ENCODE measurements at places on chromosomes 16 and 17.
A peak's percentile ranks its signal among the peaks of the same experiment; 100 is the strongest.

- DNase-seq, result no peak
Observed at GRCh38 chr16:30710971-30711370, 12.0 kb downstream of the SRCAP start.

- DNase-seq, result peak; percentile 25
Observed at GRCh38 chr16:2881783-2882649, 999 bp upstream of the FLYWCH2 start.

- no peak for DNase-seq
Observed at GRCh38 chr16:64731891-64732290, 390.0 kb downstream of the CDH11 start.

DNA sequence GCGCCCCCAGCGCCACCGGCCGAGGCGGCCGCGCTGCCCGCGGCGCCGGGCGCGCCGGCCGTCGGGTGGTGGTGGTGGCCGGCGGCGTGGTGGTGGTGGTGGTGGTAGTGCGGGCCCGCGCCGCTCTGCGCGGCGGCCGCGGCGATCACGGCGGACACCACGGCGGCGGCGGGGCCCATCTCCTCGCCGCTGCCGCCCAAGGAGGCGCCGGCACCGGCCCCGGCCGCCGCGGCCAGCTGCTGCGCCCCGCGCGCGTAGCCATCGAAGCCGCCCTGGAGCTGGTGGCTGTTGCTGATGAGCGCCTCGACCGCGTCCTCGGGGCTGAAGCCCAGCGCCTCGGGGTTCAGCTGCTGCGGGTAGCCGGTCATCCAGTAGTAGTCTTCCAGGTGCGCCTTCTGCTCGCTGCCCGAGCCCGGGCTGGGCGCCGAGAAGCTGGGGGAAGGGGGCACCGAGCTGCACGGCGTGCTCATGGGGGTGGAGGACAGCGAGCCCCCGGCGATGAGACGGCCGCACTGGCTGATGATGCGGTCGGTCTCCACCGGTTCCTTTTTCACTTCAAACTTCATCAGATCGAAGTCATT is 1.2 kb downstream of the MAF start:
- DNase-seq, result no peak

DNA sequence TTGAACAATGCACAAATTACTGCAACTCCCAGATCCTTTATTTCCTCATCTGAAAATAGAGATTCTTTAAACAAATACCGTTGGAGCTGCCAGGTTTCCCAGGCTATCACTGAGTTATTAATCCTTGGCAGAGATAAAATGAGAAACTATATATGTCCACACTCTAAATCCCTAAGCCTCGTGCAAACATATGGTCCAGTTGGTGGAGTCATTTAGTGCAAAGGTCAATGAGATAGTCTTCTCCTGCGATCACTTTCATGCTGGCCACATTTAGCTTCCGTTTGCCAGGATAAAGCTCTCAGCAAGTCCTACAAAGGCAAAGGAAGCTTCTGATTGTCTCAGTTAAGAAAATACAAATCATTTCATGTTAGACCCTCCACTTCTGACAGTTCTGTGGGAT is 11.0 kb downstream of the GRIN2A start:
- no peak for DNase-seq

DNA sequence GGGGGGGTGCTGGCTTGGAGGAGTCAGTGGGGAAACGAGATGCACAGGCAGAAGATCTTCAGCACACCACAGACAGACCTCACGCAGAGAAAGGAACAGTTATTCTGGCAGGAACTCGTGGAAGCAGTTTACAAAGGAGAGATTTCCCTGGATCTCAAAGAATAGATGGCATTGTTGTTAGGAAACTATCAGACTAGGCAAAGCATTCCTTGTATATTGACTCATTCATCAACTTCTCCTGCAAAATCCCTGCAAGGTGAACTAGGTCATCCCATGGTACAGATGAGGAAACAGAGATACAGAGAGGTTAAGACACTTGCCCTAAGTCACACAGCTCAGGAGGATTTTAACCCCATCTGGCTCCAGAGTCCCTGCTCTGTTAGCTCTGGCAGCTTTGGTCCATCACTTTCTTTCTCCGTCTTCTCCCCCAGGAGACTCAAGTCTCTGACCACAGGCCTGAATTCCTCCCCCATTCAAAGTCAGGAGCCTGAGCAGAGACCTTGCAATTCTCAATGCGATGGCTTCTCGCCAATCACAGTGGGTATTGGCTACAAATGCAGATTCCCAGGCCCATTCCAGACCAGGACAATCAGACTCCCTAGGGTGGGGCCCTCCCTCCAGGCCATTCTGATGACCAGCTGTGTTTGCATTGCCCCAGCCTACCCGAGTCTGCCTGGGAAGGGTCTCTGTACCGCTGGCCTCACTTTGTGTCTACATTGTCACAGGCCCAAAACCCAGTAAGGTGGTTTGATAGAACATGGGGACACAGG is 56.4 kb downstream of the LITAF start:
- no peak for DNase-seq

GRCh38 chr16:48367441-48368049 is 17.7 kb downstream of the SIAH1 start:
- no peak for DNase-seq

GRCh38 chr16:47817048-47817447 is 338.7 kb downstream of the ABCC12 start:
- DNase-seq, result no peak

DNA sequence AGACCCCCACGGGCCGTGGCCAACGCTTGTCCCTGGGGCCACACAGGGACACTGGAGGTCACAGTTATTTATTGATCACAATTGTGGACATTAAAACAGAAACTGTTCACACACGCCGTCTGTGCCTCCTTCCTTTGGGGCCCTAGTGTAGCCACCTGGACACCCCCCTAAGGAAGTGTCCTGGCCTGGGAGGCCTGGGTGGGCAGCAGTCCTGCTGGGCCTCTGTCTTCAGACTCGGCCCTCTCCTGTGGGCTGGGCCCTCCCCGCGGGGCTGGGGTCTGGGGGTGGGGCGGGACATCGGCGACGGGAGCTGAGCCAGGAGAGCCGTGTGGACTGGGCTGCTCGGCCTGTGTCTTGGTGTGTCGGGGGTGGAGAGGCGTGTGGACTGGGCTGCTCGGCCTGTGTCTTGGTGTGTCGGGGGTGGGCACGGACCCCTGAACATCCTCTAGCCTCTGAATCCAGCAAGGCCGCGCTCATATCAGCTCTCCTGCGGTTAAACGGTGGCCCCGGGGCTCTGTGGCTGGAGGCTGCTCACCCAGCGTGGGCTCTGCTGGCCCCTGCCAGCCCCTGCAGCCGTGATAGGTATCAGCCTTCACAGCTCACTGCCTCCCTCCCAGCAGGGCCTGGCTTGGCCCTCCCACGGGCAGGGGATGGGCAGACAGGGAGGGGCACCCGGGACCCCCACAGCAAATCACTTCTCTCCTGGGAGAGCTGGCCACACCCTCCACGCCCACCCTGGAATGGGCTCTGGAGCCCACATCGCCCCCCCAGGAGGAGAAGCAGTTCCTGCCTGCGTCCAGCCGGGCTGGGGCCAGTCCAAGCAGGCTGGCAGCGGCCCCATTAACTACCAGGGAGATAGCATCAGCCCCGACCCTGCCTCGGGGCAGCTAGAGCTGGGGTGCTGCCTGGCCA is 1.1 kb upstream of the NHLRC4 start:
- DNase-seq, result no peak

GRCh38 chr16:66856801-66857200 is 12.6 kb downstream of the CA7 start:
- no peak for DNase-seq

DNA sequence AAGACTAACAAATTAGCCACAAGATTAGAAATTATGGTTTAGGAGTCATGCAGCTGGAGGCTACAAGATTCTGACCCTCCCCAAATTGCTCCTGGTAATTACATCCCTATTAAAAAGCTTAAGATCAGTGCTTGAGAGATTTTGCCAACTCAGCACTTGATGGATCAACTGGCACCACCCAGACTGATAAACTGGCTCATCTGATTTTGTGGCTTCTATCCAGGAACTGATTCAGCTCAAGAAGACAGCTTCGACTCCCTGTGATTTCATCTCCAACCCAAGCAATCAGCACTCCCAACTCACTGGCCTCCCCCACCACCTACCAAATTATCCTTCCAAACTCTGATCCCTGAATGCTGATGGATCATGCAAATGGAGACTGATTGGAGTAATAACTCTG is 94.8 kb downstream of the TNFRSF13B start:
- DNase-seq, result peak; percentile 14

DNA sequence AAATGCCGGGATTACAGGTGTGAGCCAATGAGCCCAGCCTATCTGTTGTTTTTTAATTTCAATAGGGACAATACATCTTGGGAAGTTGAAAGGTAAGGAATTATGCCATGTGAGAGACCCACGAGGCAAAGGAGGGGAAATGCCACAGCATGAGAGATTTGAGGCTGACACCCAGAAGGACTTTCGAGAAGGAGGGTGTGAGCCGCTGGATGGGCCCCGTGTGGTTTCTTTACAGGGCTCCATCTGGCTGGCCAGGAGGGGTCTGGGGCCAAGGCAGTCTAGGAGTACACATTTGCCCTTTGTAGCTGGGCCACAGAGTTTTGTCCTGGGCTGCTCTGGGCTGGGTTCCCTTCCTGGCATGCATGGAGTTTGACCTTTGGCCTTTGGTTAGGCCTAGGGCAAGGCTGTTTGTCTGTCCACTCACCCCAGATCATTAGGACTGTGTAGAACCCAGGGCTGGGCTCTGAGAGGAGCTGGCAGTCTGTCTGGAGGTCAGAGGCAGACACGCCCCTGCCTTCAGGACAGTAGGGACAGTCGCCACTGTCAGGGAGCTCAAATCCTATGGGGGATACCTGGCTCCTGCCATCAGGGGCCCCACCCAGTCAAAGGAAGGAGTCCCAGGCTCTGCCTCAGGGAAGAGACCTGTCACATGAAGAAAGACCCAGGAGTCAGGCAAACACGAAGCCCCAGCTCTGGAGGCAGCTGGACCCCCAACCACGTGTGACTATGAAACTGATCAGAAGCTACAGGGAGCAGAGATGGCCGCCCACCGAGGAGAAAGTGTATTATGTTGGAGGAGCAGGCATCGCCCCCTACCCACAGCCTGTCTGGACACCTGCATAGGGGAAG is 24.2 kb upstream of the NXPH3 start:
- no peak for DNase-seq

DNA sequence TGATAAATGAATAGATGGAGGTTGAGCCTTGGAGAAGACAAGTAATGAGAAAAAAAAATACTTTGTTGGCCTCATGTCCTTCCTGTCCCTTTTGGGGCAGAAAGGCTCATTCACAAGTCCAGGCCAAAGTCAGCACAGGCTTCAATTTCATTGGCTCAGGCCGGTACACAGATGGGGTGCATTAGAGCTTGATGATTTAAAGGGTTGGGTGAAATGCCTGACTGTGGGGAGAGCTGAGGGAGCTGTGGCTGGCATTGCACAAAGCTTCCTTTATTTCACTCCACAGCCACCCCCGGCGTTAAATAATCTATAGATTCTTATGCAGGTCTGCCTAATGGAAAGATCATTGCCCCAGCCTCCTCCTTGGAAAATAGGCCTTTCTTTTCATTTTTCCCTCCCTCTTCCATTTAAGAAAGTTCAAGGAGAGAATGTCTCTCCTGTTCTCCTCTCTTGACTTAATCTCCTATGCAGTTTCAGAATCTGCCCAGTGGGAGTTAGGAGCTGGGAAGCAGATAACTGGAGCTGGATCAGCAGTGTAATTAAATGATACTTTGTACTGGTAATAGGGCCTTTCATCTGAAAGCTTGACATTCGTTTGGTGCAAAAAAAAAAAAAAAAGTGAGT is 24.4 kb downstream of the YPEL2 start:
- DNase-seq, result no peak

- no peak for DNase-seq
Observed at GRCh38 chr16:50555952-50556673, 7.9 kb downstream of the NKD1 start.

DNA sequence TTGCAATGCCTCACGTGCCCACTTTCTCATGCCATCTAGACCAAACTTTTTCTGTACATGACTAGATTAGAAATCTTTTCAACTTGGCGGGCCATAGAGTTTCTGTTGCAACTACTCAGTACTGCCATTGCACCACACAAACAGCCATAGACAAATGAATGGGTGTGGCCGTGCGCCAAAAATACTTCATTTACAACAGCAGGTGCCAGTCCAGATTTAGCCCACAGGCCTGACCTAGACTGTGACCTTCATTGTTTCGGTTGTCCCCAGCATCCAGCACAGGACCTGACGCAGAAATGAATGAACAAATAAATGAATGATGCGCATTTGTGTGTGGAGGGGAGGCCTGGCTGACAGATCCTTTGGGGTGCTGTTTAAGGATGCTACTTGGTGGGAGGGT is 14.3 kb upstream of the PDK2 start:
- no peak for DNase-seq

GRCh38 chr17:80561541-80562114 is 17.0 kb downstream of the RPTOR start:
- peak; percentile 42 for DNase-seq

DNA sequence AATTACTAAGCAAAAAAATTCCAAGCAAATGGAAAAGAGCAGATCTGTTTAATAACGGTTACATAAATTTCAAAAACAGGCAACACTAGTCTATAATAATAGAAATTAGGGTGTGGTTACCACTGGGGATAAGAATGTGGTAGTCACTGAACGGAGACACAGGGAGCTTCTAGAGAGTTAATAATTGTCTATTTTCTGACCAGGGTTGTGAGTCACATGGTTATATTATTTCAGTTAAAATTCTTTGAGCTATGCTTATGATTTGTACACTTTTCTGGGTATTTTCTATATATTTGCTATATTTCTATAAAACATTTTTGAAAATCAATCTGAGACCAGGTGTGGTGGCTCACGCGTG is 433.9 kb upstream of the MAF start:
- DNase-seq, result no peak

GRCh38 chr16:78727536-78727935 is 628.1 kb downstream of the WWOX start:
- no peak for DNase-seq

GRCh38 chr16:12349936-12350850 is 373.7 kb downstream of the SNX29 start:
- DNase-seq, result no peak

DNA sequence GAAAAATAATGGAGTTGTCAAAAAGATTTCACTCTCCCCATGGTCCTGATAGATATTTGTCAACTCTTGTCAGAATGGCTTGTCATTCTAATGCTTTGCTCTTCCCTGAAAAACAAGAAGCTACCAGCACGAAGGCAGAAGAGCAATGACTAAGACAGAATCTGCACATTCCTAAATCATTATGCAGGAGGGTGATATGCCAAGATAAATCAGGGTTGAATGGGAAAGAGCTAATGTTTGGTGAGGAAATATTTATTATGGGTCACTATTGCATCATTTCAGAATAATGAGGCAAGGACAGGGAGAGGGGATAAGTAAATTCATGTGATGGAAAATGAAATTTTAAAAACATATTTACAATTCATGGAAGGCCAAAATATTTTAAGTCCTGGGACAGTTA is 297.5 kb upstream of the XYLT1 start:
- DNase-seq, result peak; percentile 82
